ENCODE measurements at places on chromosomes 6 and 20.
A peak's percentile ranks its signal among the peaks of the same experiment; 100 is the strongest.

GRCh38 chr6:84346372-84346771 is 118.9 kb upstream of the CEP162 start:
- DNase-seq, result no peak

DNA sequence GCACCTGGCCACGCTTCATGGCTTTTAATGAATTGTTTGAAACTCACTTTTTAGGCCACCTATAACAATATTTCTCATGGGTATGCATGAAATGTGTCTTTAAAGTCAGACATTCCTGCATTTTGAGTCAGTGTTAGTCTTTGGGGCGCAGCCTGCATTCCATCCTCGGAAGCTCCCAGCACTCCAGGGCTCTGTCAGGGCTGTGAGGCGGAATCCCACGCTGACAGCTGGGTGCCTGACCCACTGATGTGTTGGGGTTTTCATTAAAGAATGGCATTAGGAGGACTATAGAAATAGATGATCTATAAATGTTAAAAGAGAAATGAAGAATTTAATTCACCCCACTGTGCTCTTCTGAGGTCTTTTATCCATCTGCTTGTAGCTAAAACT is 16.2 kb upstream of the CLDN20 start:
- peak; percentile 78 for DNase-seq

- DNase-seq, result no peak
Measured at GRCh38 chr20:46963196-46963529, 68.5 kb downstream of the EYA2 start.

- DNase-seq, result no peak
Measured at GRCh38 chr6:7910298-7910653, 312 bp downstream of the TXNDC5 start.

GRCh38 chr6:161367472-161367871 is 93.6 kb upstream of the AGPAT4 start:
- DNase-seq, result no peak

DNA sequence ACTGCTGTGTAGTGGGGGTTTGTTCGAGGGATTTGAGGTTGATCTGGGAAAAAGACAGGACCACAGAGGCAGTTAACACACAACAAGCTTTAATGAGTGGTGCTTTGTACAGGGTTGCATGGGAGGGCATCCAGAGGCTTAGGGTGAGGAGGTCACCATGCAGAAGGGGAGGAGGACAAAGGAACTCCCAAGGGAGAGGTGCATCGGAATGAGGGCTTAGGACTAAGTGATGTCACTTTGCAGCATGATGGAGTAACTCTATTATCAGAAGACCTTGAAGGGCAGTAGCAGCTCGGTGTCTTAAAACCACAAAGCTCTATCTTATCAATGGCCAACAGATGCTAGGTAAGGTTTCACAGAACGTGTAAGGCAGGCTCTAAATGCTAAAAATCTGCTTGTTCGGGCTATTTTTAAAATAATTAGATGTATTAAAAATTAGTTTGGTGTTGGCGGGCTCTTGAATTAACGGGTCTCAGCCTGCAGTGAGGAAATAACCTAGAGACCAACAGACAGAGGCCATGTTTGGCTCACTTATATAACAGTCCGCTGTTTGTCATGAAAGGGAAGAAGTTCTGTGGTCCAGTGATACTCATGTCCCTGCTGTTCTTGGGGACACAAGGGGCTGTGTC is 37.9 kb downstream of the MAN1A1 start:
- no peak for DNase-seq

DNA sequence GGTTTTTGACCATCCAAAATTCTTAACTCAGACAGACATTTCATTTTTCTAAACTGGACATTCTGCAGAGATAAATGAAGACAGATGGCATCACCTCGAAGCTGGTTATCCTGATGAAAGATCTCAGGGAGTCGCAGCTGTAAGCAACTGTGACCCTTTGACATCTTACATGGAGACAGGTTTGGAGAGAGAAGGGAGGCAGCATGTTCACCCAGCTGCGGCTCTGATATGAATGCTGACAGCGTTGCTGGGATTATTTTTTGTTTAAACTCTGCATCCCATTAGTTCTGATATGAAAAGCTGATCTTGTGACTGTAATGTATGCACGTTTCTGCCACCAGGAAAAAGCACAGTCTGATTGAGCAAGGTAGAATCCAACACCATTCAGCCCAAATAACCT is 89.4 kb downstream of the C6orf118 start:
- no peak for DNase-seq

- DNase-seq, result no peak
Measured at GRCh38 chr20:32446301-32447100, 88.4 kb downstream of the ASXL1 start.

- peak; percentile 42 for DNase-seq
Measured at GRCh38 chr20:60512443-60512842, 554.2 kb downstream of the CDH26 start.

DNA sequence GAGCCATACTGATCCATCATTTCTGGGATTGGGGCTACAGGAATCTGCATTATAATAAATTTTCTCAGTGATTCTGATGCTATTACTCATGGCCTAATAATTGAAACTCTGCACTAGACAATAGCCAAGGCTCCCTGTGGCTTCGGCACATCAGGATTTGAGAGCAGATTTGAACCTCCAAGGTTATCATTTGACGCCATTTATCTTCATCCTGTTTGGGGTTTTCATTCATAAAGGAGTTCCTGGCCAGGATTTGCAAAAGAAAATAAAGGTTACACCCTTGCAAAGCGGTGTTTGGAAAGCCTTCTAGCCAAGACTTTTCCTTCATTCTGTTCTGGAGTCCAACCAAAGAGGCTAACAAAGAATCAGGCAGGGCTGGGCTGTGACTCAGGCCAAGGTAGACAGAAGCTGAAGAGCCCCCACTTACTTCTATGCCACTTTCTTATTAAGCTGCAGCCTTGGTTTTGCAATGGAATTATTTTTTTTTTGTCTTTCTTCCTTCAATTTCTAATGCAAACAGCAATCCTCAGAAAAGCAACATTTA is 330.1 kb downstream of the DHX35 start:
- no peak for DNase-seq
